ENCODE measurements at places on chromosomes 3 and 15.

DNA sequence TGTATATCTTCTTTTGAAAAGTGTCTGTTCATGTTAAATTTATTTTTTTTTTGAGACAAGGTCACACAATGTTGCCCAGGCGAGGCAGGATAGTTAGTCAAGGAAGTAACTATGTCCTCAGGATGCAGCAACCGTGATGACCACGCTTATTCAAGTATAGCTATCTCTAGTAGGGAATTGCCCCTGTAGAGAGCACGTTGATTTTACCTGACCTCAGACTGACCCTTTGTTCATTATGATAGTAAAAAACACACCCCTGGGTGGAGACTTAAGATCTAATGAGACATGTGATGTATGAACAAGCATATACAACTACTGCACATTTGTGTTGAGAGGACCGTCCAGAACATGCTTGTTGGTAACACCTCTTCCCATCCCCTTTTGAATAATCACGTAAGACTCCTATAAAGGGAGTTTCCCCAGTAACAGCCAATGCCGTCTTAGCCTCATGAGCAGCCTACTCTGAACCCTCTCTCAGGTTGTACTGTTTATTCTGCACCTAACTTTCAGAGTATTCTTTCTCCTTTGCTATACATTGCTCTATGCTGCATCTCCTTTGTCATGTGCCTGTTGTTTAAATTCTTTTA, 32.9 kb downstream of the ZNF621 start:
- DNase-seq: no peak

DNA sequence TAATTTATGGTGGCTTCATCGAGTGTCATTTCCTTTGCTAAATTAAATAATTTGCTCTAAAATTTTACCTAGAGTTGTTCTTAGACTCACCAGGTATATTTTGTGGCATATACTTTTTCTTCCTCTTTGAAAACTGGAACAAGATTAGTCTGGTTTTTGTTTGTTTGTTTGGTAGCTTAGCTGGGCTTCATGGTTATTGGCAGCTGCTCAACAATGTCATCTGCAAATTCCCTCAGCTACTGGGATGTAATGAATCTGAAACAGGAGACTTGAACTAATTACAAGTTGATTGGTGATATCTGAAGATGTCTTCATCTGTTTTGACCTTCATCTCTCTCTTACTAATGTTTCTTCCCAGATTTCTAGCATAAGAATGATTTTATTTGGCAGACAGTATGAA, 270.5 kb upstream of the P2RY1 start:
- DNase-seq: no peak

DNA sequence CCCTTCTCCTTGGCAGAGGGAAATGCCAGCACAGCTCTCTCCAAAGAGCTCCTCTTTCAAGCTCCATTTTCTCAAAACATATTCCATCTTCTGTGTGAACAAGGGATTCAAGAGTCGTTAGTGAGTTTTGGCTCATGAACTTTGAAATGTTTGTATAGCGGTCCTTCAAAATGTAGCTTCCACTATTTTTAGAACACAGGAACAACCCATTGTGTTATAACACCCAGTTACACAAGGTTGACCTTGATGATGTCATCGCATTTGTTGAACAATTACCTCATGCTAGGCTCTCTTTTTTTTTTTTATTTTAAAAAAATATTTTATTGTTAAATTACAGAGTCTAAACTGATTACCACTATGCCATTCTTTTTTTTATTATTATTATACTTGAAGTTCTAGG, 251.7 kb downstream of the THSD4 start:
- DNase-seq: no peak

DNA sequence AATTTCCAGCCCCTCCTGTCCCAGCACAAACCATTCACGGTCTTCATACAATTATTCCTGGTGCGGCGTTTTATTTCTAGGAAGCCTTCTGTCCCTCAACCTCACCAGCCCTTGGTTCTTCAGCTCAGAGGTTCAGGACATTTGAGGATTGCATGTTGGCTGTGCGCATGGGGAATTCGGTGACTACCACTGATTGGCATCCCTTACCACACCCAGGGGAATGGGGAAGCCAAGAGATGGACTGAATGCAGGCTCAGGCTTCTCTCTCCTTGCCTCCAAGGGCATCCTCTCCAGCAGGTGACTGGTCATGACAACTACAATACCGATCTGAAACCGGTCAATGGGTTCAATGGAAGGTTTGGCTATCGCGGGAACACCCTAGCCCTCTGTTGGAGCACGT, 153.8 kb downstream of the MTHFS start:
- DNase-seq: no peak

DNA sequence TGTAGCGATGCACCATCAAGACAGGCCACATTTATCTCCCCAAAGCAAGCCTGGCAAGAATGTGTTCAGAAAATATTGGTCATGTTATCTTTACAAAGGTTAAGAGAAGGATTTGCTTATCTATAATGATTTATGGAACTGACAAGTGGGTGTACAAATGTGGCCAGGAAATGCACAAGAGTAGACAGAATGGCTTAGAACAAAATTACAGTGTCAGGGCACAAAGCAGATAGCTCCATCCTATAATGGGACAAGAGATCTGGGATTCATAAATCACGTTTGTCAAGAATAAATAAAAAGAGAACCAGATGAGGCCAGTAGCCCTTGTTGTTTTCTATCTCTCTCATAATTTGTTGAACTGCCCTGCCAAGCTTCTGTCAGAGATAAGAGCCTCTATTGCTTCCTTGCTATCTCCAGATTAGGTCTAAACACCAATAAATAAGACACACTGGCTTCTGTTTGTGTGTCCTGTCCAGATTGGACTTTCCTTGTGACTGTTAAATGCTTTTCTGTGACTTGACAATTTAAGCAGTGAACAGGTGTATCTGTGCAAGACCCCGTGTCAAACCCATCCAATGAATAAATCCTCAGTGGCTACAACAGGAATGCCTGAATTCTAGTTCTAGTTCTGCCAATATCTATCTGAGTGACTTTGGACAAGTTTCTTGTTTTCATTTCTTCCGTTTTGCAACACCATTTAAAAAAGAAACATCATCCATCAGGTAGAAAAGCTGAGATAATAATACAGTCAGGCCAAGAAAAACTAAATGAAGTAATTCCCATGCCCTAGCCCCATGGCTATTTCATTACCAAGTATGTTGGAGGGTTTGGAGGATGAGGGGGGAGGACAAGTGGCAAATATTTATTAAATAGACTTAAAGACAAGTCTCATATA, 157.2 kb downstream of the DCLK3 start:
- no peak for DNase-seq

GRCh38 chr3:169901453-169901852, 9.9 kb upstream of the SAMD7 start:
- no peak for DNase-seq

DNA sequence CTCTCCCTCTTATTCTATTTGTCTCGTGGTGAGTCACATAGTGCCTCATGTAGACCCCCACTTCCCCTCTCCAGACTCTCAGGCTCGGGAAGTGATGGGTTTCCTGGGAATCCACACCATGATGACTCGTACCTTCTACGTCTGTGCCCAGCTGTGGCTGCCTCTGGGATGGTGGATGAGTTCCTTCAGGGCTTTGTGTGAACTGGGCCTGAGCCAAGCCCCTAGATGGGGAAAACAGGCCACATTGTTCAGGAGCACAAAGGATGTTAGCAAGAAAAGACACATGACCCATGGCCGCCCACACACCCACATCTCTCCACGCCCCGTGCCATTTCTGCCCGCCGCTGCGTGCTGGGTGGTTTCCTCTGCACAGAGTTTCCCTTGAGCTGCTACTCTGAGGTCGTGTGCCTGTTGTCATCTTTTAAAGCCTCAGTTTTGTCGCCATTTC, 10.5 kb downstream of the ISG20 start:
- no peak for DNase-seq

DNA sequence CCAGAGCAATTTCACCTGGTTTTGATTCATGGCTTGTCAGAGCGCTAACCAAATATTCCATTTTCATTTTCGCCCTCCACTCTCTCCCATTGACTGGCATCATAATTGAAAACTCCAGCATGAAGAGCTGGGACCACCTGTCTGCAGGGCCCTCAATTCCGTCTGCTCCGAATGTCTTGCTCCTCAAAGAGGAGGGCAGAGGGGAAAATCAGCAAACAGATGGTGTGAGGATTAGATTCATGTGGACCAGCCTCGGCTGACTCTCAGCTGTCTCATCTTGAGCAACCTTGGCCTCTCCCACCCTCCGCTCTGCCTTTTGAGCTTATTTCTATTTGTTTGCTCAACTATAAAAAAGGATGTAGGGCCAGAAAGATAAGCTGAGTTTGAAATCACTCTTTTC, 512.2 kb upstream of the PPP2R3A start:
- DNase-seq: no peak

DNA sequence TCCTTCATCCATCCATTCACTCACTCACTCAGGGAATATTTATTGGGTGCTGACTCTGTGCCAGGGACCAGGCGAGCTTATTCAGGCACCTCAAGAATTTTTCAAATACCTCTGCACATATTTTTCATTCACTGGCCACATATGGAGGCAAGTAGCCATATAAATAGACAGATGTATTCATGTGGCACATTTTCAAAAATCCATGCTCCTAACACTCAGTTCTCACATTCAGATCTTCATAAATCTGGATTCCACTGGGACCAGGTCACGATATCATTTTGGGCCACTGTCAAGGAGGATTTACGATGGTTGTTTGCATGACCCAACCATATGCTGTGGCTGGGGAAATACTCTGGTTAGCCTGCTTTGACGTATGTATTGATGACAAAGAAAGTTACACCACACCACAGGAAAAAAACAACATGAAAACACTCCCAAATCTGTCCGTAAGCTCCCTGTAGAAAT, 241.8 kb upstream of the LRTM1 start:
- DNase-seq: no peak

- DNase-seq: no peak
Measured at GRCh38 chr3:69986419-69986818, 13.1 kb upstream of the SAMMSON start.

GRCh38 chr3:1910322-1910721, 188.3 kb upstream of the CNTN4 start:
- no peak for DNase-seq

- DNase-seq: no peak
Measured at GRCh38 chr15:85335193-85335942, 45.0 kb upstream of the AKAP13 start.

GRCh38 chr3:78697426-78697825, 1070.4 kb downstream of the ROBO1 start:
- no peak for DNase-seq
